ENCODE measurements at places on chromosomes 7 and 10.

GRCh38 chr10:105247831-105248499, 606.9 kb downstream of the SORCS3 start:
- no peak for DNase-seq

GRCh38 chr7:498678-499641, 20.7 kb downstream of the PDGFA start:
- no peak for DNase-seq

DNA sequence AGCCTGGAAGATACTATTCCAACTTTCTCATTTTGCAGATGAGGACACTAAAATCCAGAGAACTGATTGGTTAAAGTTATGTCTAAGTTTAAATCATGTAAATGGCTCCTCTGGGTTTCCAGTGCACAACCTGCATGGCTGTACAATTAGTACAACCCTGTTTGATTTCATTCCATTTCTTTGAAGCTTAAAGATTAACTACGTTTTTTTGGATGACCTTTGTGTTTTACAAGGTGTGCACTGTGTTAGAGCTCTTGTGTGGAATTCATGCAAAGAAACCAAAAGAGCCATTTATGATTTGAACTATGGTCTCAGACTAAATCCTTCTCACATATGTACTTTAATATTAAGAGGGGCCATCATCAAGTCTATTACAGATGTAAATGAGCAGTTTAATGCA, 149.5 kb downstream of the TMEM168 start:
- no peak for DNase-seq

- DNase-seq = no peak
Measured at GRCh38 chr10:56653289-56653688, 292.2 kb upstream of the ZWINT start.

DNA sequence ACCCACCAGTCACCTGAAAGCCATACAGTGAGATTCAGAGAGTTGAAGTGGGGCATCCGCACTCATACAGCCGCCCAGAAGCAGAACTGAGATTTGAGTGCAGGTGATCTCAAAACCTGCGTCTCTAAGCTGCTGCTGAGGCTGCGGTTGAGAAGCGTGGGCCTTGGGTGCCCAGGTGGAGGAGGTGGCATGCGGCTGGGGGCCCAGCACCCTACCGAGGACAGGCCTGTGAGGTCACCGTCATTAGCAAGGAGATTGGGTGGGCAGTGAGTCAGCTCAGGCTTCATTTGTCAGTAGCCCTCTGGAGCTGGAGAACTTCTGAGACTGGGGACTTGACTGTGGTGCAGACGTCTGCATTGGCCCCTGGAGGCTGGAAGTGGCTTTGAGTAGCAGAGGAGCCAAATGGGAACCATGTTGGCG, 29.8 kb downstream of the ZMIZ1 start:
- DNase-seq = no peak

GRCh38 chr7:124672011-124672410, 93.6 kb downstream of the GPR37 start:
- no peak for DNase-seq

- no peak for DNase-seq
Measured at GRCh38 chr7:89687211-89687610, 467.1 kb upstream of the STEAP1 start.

GRCh38 chr10:110275128-110275729, 29.5 kb downstream of the SMNDC1 start:
- DNase-seq = no peak

GRCh38 chr7:127862525-127862924, 168.7 kb downstream of the LRRC4 start:
- DNase-seq = no peak

DNA sequence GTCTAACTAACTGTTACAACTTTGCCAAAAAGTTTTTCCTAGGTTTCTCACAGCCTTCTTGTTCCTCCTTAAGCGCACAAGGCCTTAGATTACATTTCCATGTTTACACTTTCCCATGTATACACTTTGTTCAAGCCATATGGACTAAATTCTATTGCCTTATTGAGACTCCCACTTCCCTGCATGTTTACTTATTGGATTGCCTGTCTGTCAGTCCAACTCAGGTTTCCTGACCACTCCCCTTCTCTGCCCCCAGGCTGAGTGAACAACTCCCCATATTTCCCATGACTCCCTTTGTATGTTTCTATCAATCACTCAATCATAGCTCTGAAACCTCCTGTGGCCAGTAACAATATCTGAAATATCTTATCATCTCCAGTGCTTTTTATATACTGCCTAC, 43.0 kb downstream of the SLC25A40 start:
- no peak for DNase-seq

- no peak for DNase-seq
Measured at GRCh38 chr10:51034769-51035168, 39.5 kb upstream of the PRKG1 start.

DNA sequence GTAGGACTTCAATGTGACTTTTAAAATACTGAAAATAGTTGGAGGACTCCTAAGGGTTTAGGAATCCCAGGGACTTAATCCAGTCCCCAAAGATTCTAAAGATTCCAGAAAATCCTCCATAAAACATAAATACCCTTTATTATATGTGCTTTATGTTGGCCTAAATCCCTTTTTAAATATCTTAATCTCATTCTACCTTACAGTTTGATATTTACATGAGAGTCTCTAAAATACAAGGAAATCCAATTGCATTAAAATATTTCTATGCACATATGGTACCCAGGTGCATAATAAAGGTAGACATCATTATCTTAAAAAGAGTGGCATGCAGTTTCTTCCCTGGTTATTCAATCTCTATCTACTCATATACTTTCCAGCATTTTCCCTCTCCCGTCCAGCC, 51.8 kb downstream of the BPGM start:
- DNase-seq = no peak

GRCh38 chr7:3065724-3066143, 22.1 kb upstream of the CARD11 start:
- DNase-seq = peak; percentile 23

DNA sequence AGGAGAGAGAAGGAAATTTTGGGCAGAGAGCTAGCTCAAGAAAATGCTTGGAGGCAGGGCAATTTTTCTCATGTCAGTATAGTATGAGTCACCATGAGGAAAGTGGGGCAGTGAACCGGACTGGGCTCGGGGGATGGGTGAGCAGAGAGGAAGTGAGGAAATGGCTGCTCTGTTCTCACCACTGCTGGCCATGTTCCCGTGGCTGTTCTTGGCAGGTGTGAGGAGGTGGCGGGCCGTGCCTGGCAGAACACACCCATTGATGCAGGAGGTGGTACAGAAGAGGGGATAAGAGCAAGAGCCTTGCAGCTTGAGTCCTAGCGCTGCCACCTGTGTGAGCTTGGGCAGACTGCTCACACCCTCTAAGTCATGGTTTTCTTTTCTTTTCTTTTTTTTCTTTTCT, 304.4 kb upstream of the LYZL1 start:
- peak; percentile 77 for DNase-seq

DNA sequence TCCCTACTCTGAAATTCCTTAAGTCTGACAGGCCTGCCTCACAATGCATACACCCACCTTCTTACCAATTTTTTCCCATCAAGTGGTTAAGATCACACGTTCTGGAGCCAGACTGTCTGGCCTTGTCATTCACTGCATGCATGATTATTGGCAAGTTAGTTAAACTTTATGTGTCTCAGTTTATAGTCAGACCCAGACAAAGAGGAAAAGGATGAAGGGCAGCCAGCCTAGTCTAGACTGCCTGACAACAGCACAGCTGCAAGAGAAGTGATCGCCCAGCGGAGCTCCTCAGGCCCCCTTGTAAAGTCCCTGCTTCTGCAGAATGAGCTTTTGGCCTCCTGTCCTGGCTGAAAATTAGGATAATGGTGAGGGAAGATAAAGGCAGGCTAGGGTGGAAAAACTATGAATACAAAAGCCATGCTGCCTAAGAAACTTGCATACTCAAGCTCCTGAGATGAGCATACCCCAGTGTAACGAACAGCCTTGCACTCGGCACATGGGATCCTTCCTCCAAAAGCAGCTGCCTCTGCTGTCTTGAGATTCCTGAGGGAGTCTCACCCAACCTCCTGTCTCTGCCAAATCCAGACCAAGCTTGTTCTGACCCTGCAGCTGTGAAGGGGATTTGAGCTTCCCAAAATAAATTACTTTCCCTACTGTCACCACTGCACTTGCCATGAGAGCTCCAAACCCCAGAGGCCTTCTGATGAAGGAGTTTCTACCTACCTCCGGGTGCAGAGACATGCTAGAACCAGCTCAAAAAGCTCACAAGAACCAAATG, 26.7 kb upstream of the MRLN start:
- no peak for DNase-seq

GRCh38 chr7:107180378-107180777, 11.6 kb downstream of the HBP1 start:
- no peak for DNase-seq

GRCh38 chr10:105605918-105606317, 964.8 kb downstream of the SORCS3 start:
- no peak for DNase-seq

GRCh38 chr7:22772885-22773284, 45.9 kb downstream of the IL6 start:
- no peak for DNase-seq

DNA sequence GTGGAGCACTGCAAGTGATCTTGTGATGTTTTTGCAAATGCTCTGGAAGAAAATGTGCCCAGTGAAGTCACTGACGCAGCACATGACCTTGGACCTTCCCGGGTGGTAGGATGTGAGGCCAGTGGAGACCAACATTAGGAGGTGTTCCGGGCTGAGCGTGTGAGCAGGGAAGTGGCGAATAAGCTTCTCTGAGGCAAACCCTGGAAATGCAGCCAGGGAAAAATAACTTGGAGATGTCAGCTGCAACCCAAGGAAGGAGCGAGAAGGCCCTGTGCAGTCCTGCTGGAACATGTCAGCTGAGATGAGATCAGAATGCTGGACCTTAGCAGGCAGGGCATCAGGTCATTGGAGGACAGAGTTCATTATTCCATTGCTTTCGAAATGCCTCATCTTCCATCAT, 18.6 kb upstream of the SDK1 start:
- DNase-seq = no peak

DNA sequence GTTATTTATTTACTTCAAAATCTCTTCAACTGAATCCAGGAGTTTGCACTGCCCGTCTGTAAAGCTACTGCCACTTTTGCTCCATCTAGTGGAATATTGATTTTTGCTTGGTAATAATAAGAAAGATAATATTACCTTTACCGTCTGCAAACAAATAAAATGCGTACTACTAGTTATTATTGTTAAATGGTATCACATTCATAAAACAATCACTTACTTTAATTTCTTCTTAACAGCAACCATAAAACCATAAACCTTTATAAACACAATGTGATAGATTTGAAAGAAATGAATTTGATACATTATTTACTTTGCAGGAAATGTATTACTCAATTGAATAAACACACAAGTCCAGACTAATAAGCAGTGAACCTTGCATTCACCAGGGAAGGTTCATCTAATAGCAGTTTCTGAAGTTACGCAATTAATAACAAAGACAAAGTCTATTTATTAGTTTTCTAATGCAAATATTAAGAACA, 6.4 kb downstream of the AGMO start:
- no peak for DNase-seq

DNA sequence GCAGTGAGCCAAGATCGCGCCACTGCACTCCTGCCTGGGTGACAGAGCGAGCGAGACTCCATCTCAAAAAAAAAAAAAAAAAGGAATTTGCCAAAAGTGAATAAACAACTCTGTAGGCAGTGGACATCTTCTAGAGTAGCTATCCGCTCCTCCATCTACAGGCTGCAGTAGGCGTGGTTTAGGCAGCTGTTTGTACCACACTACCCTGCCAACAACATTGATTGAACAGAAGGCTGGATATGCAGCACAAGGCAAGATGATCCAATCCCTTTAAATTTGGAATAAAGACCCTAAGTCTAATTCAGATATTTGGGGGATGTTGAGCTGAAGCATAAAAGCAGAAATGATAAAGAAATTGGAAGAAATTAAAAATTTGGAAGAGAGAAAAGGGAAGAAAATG, 141.6 kb downstream of the TES start:
- no peak for DNase-seq

DNA sequence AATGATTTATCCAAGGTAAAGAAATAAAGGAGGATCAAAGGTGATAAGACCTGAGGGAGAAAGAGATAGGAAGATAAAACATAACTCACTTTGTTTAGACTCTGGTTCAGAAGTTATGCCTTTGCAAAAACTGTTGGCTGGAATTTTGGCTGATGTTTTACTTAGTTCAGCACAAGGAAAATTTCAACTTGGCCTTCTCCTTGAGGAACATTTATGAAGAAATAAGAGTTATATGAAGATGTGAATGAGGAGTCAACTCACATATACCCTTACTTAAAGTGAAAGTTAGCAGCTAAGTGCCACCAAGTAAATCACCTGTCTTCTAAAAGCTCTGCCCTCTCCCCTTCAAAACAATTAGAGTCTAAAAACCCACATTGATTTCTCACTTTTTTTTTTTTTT, 39.7 kb upstream of the COL1A2 start:
- no peak for DNase-seq

GRCh38 chr10:510415-510881, 179.0 kb downstream of the DIP2C start:
- DNase-seq = no peak

DNA sequence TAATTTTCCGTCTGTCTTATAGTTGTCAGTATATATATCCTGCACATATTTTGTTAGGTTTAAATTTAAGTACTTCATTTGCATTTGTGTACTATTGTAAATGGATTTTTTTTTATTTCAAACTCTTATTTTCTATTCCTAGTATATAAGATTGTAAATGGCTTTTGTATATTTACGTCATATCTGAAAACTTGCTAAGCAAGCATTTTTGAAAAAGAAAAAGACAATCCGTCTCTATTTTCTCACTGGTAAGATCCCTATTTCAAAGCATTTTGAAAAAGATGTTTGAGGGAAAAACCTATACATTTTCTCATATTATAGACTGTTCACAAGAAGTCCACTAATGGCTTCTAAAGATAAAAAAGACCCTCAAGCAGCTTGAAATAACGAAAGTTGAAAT, 1.2 kb upstream of the LYZL1 start:
- DNase-seq = no peak

DNA sequence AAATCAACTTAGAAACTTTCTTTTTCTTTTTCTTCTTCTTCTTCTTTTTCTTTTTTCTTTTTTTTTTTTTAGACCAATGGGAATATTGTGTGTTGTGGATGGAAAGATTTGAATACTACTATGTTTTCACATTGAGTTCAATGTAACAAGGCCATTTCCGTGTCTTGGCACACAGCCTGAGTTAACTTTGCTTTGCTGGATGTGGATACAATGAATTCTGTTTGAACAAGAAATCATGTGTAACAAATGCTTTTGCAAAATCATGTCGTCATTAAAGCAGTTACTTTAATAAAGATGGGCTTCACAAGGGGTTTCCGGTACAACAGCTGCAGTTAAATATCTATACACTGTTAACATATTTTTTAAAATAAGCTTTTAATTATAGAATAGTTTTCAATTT, 13.5 kb upstream of the ENTPD1 start:
- DNase-seq = no peak

DNA sequence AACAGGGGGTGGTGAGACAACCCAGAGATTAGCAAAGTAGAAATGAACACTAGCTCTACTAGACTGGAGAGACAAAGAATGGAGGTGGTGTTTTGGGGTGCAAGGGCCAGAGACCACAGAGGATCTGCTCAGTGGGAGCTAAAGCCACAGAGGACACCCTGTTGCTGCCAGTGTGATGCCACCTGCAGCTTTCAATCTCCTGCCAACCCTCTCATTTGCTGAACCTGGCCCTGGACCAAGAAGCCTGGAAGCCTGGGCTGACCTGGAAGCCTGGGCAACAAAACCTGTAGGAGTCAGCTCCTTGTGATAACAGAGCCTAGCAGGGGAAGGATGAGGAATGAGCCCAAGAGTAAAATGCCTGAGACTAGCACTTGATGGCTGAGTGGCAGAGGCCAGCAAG, 81.1 kb upstream of the ADO start:
- DNase-seq = no peak
